ENCODE measurements at places on chromosomes 7 and 10. TPM values are rescaled to one million over a fixed set of nuclear protein-coding genes. Genes with fewer than 3 reads are reported as not detected.

The SFMBT2 gene
- 0.14 TPM for total RNA-seq

The NOBOX gene
- total RNA-seq = not detected

The CSGALNACT2 gene
- 20.5 TPM for total RNA-seq

The NRF1 gene
- total RNA-seq = 14.3 TPM

The CYREN gene
- total RNA-seq = 36.2 TPM

The PUS7 gene
- total RNA-seq = 25.8 TPM

The PRF1 gene
- not detected for total RNA-seq

The STMP1 gene
- 19.6 TPM for total RNA-seq

The GRK5 gene
- total RNA-seq = 9.0 TPM

The XRCC2 gene
- 0.30 TPM for total RNA-seq

The PRSS37 gene
- total RNA-seq = not detected

The PVRIG gene
- not detected for total RNA-seq

The RNF148 gene
- total RNA-seq = not detected

The ITIH5 gene
- 0.30 TPM for total RNA-seq

The RHOBTB1 gene
- total RNA-seq = 17.7 TPM

The DENND2A gene
- under 0.01 TPM for total RNA-seq

The LRRTM3 gene
- total RNA-seq = under 0.01 TPM

The SLC25A28 gene
- 14.6 TPM for total RNA-seq

The CNTNAP2 gene
- 3.6 TPM for total RNA-seq

The STEAP4 gene
- not detected for total RNA-seq

The TDRD1 gene
- not detected for total RNA-seq

The SORCS1 gene
- total RNA-seq = not detected

The FAM241B gene
- 0.89 TPM for total RNA-seq

The PHKG1 gene
- total RNA-seq = 0.46 TPM

The ZNF777 gene
- 3.9 TPM for total RNA-seq

The GATA3 gene
- total RNA-seq = not detected

The ATOH7 gene
- total RNA-seq = not detected

The CCDC172 gene
- total RNA-seq = not detected

The CHRM2 gene
- 6.2 TPM for total RNA-seq

The RFC2 gene
- total RNA-seq = 6.2 TPM

The GPR15LG gene
- total RNA-seq = not detected

The CAMK1D gene
- total RNA-seq = 4.4 TPM

The GRM8 gene
- not detected for total RNA-seq

The IFIT1B gene
- total RNA-seq = not detected

The IL2RA gene
- not detected for total RNA-seq

The FGL2 gene
- total RNA-seq = 0.30 TPM

The FAM180A gene
- total RNA-seq = 7.2 TPM

The HOXA4 gene
- total RNA-seq = 0.89 TPM

The AASS gene
- 48.5 TPM for total RNA-seq

The UTF1 gene
- total RNA-seq = not detected

The ADAM22 gene
- total RNA-seq = 1.8 TPM

The ENTPD1 gene
- 0.09 TPM for total RNA-seq

The DNAH11 gene
- 1.2 TPM for total RNA-seq

All from smooth muscle cell of the umbilical artery (primary cell).